ENCODE measurements at places on chromosomes 5 and 9.

- no peaks in the 10 kb centered on the region for H3K36me3 ChIP-seq
- H3K27me3 ChIP-seq = peaks cover 94% of the 10 kb centered on the region
- no peak overlapping the region for H3K27ac ChIP-seq
- no peak for DNase-seq
Observed at GRCh38 chr9:123999661-124000060, 11.9 kb upstream of the LHX2 start.

DNA sequence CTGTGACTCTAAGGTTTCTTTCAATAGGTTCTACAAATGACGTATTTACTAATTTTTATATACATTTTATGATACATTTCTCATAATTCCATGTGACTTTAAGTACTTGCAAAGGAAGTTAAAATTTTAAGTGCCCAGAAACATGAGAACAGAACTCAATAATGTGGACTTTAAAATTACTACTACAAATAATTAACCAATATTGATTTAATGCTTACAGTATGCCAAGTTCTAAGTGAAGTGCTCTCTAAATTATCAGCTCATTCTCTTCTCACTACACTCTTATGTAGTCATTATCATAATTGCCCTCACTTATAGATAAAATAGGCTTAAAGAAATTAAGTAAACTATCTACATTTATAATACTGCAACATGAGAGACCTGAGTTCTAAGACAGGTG is 1690.7 kb upstream of the CDH9 start:
- no peak overlapping the region for H3K4me3 ChIP-seq
- no peaks in the 10 kb centered on the region for H3K27me3 ChIP-seq
- H3K4me1 ChIP-seq = no peaks in the 10 kb centered on the region
- no peak for DNase-seq

DNA sequence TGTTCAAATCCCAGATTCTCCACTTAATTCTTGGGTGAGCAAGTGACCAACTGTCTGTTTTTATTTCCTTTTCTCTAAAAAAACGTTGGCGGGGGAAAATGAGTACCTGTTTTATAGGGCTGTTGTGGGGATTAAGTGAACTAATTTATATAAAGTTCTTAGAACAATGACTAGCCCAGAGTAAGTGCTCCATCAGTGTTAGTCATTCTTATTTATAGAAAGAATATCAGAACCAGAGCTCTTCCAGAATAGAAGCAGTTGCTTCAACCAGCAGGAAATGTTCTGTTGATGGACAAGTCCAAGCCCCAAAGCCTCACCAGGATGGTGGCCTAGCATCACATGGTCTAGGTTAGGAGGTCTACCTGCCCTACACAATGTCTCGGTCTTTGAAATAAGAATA is 379.2 kb downstream of the ACTL7B start:
- H3K27me3 ChIP-seq = no peaks in the 10 kb centered on the region
- no peaks in the 10 kb centered on the region for H3K36me3 ChIP-seq
- H3K4me1 ChIP-seq = peaks cover 18% of the 10 kb centered on the region
- H3K27ac ChIP-seq = no peak overlapping the region

GRCh38 chr5:53418409-53418808 is 62.0 kb upstream of the FST start:
- no peaks in the 10 kb centered on the region for H3K27me3 ChIP-seq
- H3K27ac ChIP-seq = no peak overlapping the region
- DNase-seq = no peak
- no peaks in the 10 kb centered on the region for H3K36me3 ChIP-seq

- no peak for DNase-seq
- H3K4me1 ChIP-seq = no peaks in the 10 kb centered on the region
- no peak overlapping the region for H3K27ac ChIP-seq
- H3K27me3 ChIP-seq = peaks cover 24% of the 10 kb centered on the region
- no peak overlapping the region for H3K4me3 ChIP-seq
Observed at GRCh38 chr5:1366514-1366913, 21.6 kb upstream of the CLPTM1L start.

GRCh38 chr5:177494346-177495195 is 2.8 kb downstream of the PDLIM7 start:
- H3K27ac ChIP-seq = peak overlapping the region; percentile 96
- H3K4me1 ChIP-seq = peaks cover 15% of the 10 kb centered on the region
- H3K36me3 ChIP-seq = peaks cover 47% of the 10 kb centered on the region

DNA sequence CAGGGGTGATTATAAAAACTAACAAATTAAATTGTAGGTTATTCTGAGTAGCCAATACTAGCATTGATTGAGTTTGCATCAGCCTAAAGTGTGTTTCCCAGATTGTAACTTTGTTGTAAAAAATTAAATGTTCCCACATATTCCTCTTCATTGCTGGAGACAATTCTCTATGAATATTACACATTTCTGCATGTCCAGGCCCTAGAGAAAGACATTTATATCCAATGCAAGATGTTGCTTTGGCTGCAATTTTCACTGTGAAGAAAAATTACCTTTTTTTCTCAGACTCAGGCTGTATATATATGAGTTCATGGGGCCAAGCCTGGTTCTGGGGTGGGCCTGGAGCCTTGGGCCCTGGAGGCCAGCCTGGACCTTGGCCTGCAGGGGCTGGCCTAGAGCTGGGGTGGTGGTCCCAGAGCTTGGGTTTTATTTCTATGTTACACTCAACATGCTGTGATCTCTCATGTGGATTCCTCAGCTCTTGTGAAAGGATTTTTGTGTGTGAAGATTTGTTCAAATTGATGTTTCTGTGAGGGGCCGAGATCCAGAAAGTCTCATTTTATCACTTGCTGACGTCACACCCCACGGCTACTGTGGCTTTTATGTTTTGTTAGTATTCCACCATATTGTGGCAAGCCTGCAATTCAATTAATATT is 232.5 kb downstream of the SPATA31A1 start:
- no peak for DNase-seq
- no peak overlapping the region for H3K27ac ChIP-seq
- H3K4me1 ChIP-seq = no peaks in the 10 kb centered on the region
- H3K36me3 ChIP-seq = no peaks in the 10 kb centered on the region
- no peak overlapping the region for H3K4me3 ChIP-seq

DNA sequence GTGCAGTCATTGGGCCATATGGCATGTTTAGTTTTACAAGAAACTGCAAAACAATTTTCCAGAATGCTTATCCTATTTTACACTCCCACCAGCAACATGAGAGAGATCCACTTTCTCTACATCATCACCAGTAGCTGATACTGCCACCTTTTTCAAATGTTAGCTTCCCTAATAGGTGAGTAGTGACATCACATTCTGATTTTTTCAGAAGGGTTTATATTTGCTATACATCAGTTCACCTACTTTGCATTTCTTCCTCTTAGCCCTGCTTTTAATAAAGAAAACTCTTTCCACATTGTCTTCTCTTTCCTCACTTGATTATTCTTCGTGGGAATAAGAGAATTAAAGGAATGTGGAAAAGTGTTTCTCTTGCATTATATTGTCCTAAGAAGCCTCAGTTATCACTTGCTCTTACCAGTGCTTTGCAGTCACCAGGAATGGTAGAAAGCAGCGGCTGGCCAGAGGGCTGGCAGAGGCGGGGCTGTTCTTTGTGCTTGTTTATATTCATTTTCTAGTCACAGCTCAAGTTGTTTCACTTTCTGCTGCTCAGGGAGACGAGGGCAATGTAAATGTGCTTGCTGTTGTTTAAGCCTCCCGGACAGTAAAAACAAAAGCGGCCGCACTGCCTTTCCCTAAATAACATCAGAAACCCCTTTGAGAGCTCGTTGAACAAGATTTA is 164.8 kb downstream of the HSD17B3 start:
- no peaks in the 10 kb centered on the region for H3K36me3 ChIP-seq
- peak overlapping the region; percentile 87 for H3K27ac ChIP-seq
- DNase-seq = no peak
- peaks cover 14% of the 10 kb centered on the region for H3K27me3 ChIP-seq

- no peak overlapping the region for H3K4me3 ChIP-seq
- H3K27me3 ChIP-seq = no peaks in the 10 kb centered on the region
- no peak for DNase-seq
- H3K27ac ChIP-seq = no peak overlapping the region
- H3K4me1 ChIP-seq = peaks cover 9% of the 10 kb centered on the region
Observed at GRCh38 chr9:72289401-72289800, 75.6 kb downstream of the ZFAND5 start.

- no peak overlapping the region for H3K4me3 ChIP-seq
- peak; percentile 84 for DNase-seq
- no peaks in the 10 kb centered on the region for H3K27me3 ChIP-seq
- no peaks in the 10 kb centered on the region for H3K36me3 ChIP-seq
- no peaks in the 10 kb centered on the region for H3K4me1 ChIP-seq
- H3K27ac ChIP-seq = no peak overlapping the region
Observed at GRCh38 chr9:88578121-88579049, 43.4 kb downstream of the NXNL2 start.

DNA sequence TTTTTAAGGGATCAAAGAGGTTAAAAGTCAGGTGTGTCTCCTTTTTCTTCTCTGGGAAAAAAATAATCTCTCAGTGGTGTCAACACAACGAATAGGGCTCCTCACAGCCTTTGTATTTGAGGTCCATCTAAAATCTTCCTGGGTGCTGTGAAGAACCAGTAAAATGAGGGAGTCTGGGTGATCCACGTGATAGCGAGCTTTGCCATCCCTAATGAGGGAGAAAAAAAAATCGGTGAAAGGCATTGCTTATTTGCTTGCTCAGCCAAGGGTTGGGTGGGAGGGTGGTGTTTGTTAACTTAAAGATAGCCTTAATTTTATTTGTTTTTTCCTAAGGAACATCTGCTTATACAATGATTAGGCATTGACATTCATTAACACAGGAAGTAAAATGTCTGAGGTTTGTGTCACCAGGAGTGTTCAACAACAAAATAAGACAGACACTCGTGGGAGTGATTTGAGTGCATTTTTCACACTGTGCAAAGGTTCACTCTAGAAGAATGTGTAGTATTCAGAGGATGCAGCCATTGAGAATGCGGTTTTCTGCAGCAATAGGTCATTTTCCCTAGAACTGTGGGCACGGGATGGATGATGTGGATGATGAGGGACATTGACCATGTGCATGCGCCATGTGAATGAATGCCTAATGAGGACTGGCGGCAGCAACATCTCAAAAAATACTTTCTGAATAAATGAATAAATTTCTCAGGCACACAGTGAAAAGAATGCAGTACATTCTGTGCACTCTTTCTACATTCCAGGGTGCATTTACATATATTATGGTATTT is 369.5 kb downstream of the NTRK2 start:
- H3K4me1 ChIP-seq = no peaks in the 10 kb centered on the region
- no peaks in the 10 kb centered on the region for H3K36me3 ChIP-seq
- no peak overlapping the region for H3K4me3 ChIP-seq
